ENCODE measurements at places on chromosomes 4 and X.

- no peak for DNase-seq
These were observed 53.9 kb upstream of the TET2 start for GRCh38 chr4:105092768-105093167.

DNA sequence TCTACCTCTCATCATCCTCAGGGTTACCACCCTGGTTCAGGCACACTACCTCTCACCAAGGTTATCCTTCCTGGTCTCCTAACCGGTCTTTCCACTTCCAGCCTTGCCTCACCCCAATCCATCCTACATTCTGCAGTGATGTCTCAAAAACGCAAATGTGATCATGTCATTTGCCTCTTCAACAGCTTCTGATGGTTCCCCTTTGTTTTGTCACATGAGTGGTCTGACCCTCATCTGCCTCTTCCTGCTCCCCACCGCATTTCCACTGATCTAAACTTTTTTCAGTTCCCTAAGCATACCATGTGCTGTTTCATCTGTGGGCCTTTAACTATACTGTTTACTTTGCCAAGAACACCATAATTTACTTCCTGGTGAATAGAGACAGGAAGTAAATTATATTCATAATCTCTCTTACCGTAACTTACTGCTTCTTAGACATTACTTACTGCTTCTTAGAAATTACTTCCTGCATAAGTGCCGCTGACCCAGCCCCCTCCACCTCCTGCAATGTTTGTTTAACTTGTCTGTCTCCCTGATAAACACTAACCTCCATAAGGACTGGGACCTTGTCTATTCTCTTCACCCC, 27.1 kb upstream of the NSUN7 start:
- DNase-seq, result no peak

DNA sequence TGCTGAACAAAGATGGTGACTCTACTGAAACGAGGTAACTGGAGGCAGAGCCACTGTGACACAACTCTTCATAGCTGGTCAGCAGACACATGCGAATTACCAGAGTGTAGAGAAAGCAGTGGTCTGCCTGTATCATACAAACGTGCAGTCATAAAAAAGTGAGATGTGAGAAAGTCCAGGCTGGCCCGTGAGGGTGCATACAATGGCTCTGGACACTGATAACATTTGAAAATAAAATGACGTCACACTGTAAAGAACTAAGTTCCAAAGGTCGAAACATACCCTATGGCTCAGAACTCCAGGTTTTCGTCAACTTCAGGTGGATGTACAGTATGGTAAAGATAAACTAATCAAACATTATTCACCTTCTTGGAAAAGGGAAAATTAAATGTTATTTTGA, 95.7 kb downstream of the SHISA3 start:
- DNase-seq, result no peak

- DNase-seq, result no peak
These were observed 68.5 kb downstream of the CYTL1 start for GRCh38 chr4:4950561-4951290.

GRCh38 chr4:3365871-3366842, 73.3 kb downstream of the RGS12 start:
- no peak for DNase-seq

DNA sequence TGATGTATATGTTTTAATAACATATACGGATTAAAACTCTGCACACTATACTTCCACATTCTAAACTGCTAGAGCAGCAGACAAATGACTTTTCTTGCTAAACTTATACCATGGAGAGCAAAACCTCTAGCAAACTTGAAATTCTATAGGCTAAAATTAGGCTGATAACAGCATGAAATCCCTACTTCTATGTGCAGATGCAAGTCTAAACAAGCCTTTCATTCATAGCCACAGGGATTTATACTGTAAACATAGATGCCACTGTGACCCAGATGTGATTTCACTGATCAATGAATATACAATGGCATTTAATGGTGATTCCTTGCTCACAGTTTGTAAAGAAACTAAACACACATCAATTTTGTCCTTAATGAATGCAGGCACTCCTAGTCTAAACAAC, 151.0 kb downstream of the ANTXR2 start:
- DNase-seq, result no peak

DNA sequence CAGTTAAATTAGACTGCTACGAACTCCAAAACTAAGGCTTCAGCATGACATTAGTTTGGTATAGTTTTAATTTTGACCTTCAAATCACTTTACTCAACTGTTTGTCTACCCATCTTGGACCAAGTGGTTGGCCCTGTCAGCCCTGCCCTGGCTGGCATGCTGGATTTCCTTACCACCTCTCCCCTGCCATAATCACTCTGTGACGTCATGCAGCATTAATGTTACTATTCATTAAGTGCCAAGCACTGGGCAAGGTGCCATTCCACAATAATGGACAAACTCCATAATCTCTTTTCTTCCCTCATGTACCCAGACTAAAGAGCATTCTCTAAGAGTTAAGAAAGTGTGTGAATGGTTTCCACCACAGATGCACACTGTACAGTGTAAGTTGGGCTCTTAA, 277.0 kb upstream of the INTU start:
- no peak for DNase-seq

GRCh38 chrX:23554304-23554703, 113.0 kb upstream of the PRDX4 start:
- no peak for DNase-seq

- DNase-seq, result no peak
These were observed 93.2 kb upstream of the AP1S2 start for GRCh38 chrX:15947648-15948317.

- no peak for DNase-seq
These were observed 95.0 kb downstream of the GEMIN8 start for GRCh38 chrX:13934731-13935130.

DNA sequence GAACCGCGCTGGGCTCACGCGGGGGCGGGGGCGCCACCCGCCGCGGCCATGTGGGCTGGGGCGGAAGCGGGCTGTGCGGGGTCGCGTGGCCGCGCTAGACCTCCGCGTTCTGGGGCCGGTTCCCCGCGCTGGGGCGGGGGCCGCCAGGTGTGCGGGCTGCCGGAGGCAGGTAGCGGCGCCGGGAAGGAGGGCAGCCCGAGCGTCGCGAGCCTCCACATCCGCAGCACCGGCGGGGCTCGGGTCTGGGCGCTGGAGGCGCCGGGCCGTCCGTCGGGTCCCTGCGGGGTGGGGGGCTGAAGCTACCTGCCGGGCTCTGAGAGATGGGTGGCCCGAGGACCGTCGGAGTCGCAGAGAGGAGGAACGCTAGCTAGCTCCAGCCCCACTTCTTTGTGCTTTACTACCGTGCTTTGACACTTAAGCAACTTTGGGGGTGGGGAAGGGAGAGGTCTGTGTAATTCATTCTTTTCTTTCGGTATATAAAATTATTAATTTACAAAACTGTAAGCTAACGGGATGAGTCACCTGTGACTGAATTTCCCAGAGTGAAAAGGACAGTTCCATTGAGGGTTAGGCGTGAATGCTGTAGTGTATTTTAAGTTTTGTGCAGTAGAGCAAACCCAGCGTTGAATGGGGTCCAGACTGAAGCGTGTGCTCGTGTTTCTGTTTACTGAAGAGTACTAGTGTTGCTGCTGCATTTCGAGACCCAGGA, 689 bp downstream of the METAP1 start:
- no peak for DNase-seq

DNA sequence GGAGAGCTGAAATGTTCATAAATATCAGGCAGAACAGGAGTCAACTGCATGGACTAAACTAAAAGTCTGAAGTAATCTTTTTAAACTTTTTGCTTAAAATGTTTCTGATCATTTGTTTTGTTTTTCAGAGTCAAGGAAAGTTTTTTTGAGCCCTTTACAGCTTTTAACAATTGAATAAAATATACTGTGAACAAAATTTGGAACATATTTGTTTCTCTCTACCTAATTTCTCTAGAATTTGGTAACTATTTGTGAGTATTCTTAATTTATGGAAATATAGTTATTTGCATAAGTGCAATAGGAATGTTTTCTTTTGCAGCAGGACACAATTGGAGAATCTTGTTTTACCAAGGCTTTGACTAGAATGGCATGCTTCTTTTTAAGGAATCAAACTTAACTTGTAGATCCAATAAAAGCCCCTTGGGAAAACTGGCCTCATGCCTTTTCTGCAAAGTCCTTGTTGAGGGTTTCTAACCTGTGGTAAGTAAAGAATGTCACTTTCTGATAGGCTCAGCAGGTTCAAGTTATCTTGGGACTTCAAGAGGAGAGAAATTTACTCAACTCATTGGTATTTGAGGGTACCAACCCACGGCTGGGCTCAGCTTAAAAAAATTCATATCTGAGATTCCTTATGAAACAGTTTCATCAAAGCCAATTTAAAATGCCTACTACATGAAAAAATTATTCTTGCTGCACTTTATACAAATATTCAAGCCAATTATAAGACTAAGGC, 91.5 kb downstream of the UPRT start:
- DNase-seq, result no peak

GRCh38 chr4:78484574-78484973, 67.0 kb upstream of the ANXA3 start:
- DNase-seq, result no peak

DNA sequence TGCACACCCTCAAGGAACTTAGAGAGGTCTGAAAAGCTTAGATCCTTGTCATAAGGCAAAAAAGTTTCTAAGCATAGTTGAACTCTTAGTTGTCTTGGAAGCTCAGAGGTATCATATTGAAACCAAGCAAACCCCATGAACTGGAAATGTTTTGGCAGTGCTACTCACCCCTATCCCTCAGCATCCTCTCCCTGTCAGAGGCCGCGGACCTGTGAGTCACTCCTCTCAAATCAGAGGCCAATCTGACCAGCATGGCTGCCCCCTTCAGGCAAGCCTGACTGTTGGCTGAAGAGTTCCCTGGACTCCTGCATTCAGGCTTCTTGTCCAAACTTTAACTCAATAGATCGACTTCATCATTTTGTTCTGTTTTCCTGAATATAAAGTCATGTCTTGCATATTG, 69.4 kb downstream of the KCNIP4 start:
- DNase-seq, result no peak

- DNase-seq, result no peak
These were observed 2.5 kb downstream of the FGF5 start for GRCh38 chr4:80268936-80269335.

- DNase-seq, result no peak
These were observed 469.4 kb downstream of the CFAP47 start for GRCh38 chrX:36388901-36389300.

DNA sequence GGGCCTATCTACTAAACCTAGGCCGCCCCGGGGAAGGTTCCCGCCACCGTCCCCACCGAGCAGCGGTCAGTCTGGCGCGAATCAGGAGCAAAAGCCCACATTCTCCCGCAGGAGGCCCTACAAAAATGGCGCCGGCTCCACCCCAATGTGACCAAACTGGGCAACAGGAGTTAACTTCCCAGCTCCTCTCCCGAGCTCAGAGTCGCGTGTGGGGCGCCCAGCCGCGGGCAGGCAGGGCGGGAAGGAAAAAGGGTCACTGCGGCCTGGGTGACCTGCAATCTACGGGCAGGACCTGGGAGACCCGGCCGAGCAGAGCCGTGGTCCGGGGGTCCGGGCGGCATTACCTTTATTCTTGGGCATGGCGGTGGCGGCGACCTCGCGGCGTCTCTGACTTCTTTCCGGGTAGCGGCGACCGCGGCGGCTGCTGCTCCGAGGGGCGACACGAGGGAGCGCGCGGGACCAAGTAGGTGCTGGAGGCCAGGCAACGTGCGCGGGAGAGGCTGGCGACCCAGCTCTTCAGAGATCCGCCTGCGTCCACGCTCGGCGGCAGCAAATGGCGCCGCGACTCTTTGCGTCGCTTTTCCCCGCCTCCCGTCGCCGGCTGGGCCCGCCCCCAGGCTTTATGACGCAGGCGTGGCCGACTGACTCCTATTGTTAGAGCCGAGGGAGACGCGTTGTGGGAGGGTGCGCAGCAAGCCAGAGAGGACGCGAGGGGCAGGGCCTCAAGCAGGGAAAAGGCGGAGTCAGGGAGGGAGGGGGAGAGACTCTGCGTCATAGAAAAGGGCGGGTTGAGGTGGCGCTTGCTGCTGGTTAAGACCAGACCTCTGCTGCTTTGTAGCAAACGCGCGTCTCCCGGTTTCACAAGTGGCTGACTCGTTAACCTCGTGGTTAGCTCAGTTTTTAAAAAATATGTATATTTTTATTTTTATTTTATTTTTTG, at the start of gene EIF1AX:
Gene EIF1AX, minus strand, starts transcription at position 558 of the 940 bp plus-strand sequence. Its CDS starts 198 bp downstream, at position 360.
- peak; percentile 99 for DNase-seq

DNA sequence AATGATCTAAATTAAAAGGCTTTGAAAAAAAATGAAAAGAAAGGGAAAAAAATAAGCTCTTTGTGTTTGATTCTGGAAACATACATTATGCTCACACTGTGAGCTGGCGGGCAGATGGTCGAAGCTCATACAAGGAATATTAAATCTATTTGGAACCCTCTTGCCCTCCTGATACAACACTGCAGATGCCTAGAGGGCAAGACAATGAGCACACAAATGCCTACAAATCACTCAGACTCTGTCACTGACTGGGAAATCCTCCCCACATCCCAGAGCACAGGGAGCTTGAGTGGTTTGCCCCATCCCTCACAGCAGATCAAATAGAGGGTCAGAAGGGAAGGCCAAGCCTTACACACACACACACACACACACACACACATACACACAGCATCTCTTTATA, 320.4 kb downstream of the HNRNPD start:
- DNase-seq, result no peak

GRCh38 chr4:113407409-113407808, 354.1 kb downstream of the CAMK2D start:
- no peak for DNase-seq

DNA sequence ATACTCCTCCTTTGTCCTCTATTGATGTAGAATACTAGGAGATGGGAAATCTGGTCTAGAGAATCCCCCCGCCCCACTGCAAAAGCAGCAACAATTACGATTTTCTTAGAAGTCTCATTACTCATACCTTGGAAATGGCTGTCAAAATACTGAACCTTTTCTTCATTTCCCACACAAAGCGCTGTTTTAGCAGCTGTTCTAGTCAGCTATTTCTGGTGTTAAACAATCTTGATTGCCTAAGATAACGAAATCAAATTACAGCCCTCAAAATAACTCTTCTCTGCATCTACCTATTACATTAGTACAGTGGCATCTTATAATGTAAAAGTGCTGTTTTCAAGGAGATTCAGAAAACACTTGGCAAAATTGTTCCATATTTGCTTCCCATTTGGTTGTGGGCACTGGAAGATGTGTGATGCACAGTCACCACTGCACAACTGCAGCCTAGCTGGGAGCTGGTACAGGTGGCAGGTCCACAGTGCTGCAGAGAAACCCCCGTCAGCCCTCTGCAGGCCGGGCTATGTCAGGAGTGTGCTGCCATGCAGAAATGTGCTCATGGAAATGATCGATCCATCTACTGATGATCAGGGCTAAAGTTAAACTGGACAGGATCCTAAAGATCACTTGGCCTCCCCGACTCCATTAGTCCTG, 50.4 kb downstream of the TBC1D9 start:
- DNase-seq, result no peak

DNA sequence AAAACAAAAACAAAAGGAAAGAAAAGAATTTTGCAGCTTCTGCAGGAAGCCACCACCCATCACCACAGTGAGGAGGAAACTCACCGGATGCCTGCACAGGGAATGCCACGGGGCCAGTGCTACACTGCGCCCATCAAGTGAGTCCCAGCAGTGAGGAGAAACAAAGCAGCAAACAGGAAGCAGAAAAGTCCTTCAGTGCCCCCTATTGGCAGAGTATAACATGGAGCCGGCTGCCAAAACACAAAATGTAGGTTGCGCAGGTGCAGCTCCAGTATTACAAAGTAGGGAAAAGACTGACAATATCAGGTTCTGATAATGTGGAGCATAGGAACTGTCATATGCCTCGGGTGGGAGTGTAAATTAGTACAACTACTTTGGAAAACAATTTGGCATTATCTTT, 23.3 kb upstream of the SCML2 start:
- no peak for DNase-seq

GRCh38 chr4:23368081-23368697, 521.7 kb downstream of the PPARGC1A start:
- DNase-seq, result no peak

Data from sciatic nerve (tissue), 2 donors.